Right lung (tissue), 10 donors: ENCODE measurements at places on chromosomes 5 and 9. TPM values are rescaled to one million over a fixed set of nuclear protein-coding genes. Genes with fewer than 3 reads are reported as not detected.

Gene ELOVL7
- polyA plus RNA-seq: 3.9 TPM

Gene SCGB3A2
- 1,845 TPM for polyA plus RNA-seq

Gene PCDHGB4
- polyA plus RNA-seq: 4.2 TPM

GRCh38 chr5:43190755-43191603 lies 1.0 kb upstream of the NIM1K start:
- no peak for DNase-seq

- DNase-seq: no peak
These were observed 808 bp downstream of the SPOCK1 start for GRCh38 chr5:137498301-137498735.

- DNase-seq: no peak
These were observed 29.0 kb downstream of the COL15A1 start for GRCh38 chr9:98972716-98973115.

DNA sequence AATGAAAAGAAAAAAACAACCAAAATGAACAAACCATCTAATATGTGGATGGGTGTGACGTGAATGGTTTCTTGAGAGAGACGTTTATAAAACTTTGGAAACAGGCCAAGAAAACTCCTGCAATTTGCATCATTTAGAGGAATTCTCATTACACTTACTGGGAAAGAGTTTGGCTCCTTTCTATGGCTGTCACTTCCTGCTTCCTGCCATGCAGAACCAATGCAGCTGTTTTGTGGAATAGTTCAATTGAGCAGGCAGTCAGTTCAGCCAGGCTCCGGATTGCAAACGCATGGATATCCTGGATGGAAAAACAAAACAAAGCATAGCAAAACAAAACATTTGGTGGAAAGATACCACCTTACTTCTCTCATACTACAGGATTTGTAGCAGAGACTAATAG lies 36.6 kb downstream of the FAM114A2 start:
- peak; percentile 78 for DNase-seq

DNA sequence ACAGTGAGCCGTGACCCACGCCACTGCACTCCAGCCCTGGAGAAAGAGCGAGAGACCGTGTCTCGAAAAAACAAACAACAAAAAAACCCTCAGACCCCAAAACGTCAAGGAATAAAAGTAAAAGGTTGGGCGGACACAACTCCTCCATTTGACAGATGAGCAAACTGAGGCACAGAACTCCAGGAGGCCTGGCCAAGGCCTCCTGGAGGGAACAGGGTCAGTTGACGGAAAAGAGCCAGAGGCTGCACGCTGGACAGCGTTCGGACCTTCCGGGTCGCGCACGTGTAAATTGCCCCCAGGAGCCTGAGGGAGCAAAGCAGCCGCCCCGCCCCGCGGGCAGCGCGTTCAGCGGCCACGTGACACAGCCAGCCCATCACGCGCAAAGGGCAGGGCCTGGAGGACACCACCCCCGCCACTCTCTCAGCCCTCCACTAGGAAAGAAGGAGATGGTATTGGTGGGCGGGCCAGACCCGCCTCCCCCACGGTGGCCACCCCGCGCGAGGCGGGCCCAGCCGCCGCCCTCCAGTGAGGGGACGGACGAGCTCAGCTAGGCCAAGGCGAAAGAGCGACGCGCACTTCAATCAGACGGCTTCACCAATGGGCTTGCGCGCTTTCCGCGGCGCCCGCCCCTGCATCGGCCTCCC lies 81.5 kb downstream of the PTPDC1 start:
- peak; percentile 99 for DNase-seq

GRCh38 chr5:150562832-150563231 lies 54.9 kb downstream of the NDST1 start:
- no peak for DNase-seq

DNA sequence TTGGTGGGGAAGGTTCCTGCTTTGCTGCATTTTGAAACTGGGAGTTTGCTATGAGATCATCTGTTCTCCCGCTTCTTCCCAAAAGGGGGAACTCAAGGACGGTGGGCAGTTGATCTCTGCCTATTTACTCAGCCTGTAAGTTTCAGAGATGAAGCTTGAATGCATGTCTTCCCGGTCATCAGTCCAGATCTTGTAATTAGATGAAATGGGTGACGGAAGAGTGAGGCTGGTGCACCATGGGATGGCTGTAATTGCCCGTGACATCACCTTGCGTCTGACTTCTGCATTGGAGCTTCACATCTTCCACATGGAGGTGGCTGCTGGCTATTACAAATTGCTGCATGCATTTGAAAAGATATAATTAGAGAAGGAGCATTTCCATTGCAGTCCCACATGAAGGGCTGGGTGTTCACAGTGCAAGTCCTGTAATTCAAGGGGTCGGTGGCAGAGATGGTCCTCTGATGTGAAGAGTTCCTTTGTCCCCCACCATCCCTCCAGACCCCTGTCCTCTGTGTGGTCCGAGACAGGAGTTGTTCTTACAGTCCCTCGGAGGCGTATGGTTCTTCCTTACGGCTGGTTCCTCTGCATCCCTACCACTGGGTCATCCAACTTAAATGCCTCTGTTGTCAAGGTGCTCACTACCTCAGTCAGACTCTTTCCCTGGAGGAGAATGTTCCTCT lies 72.9 kb downstream of the ZNF618 start:
- DNase-seq: no peak
